ENCODE measurements at places on chromosomes 3 and 15.

- no peak for DNase-seq
Measured at GRCh38 chr3:157248590-157249422, 88.9 kb upstream of the CCNL1 start.

GRCh38 chr3:160735826-160736225 lies 20.2 kb upstream of the PPM1L start:
- no peak for DNase-seq

GRCh38 chr15:83943849-83944404 lies 290.0 kb downstream of the ADAMTSL3 start:
- DNase-seq = no peak

DNA sequence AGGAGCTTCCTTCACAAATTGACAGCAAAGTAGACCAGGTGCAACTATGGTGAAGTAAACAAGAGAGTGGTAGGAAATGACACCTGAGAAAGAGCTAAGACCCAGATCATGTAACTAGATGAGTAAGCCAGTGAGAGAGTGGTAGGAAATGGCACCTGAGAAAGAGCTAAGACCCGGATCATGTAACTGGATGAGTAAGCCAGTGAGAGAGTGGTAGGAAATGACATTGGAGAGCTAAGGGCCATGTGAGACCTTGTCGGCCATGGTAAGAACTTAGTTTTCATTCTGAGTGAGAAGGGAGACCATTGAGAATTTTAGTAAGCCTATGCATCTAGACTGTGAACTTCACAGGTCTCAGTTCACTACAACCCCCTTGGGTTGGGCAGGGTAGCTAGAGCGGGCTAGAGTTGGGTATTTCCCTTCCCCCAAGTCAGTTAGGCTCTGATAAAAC lies 5.4 kb upstream of the SENP7 start:
- peak; percentile 8 for DNase-seq

DNA sequence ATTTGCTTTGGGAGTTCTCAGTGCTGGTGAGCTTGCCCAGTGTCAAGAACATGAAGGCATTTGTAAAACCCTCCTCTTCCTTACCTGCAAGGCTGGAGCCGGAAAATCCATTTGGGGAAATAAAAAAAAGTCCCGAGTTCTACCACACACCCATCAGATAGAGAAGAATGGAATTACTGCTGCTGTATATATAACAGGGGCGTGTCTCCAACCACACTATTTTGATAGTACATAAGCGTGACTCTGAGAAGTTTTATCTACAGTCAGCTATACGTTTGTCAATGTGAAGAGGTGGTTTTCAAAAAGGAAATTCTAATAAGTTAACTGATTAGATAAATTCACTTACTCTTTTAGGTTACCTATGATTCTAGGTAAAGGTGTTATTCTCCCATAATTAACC lies 1.3 kb upstream of the CPA3 start:
- no peak for DNase-seq

- DNase-seq = no peak
Measured at GRCh38 chr3:55965776-55966175, 478.7 kb upstream of the WNT5A start.

DNA sequence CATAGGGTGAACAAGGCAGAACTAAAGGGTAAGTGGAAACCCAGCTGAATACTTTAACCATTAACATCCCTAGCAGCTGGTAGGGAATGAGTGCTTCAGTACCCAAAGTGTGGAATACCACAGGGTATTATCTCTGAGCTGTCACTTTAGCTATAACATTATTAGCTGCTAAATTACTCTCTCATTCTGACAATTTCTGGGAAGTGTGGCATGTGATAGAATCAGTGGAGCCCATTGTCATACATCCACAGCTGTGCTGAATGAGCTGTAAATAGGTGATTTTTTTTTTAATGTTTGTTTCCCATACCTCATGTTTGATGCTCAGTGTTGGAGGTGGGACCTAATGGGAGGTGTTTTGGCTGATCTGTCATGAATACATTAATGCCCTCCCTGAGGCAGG lies 894.3 kb downstream of the DIPK2A start:
- DNase-seq = no peak

DNA sequence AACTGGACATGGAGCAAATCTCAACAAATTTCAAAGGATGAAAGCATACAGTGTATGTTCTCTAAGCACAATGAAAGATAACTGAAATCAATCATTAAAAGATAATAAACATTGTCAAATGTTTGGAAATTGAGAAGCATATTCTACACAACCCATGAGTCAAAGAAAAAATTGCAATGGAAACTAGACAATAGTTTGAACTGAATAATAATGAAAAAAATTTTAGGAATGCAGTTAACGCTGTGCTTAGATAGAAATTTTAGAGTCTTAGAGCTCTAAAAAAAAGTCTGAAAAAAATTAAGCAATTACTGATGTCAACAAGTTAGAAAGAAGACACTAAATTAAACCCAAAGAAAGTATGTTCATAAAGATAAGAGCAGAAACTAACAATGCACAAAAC lies 15.5 kb downstream of the RABL3 start:
- DNase-seq = no peak

- DNase-seq = no peak
Measured at GRCh38 chr3:113844622-113845222, 6.1 kb downstream of the GRAMD1C start.

DNA sequence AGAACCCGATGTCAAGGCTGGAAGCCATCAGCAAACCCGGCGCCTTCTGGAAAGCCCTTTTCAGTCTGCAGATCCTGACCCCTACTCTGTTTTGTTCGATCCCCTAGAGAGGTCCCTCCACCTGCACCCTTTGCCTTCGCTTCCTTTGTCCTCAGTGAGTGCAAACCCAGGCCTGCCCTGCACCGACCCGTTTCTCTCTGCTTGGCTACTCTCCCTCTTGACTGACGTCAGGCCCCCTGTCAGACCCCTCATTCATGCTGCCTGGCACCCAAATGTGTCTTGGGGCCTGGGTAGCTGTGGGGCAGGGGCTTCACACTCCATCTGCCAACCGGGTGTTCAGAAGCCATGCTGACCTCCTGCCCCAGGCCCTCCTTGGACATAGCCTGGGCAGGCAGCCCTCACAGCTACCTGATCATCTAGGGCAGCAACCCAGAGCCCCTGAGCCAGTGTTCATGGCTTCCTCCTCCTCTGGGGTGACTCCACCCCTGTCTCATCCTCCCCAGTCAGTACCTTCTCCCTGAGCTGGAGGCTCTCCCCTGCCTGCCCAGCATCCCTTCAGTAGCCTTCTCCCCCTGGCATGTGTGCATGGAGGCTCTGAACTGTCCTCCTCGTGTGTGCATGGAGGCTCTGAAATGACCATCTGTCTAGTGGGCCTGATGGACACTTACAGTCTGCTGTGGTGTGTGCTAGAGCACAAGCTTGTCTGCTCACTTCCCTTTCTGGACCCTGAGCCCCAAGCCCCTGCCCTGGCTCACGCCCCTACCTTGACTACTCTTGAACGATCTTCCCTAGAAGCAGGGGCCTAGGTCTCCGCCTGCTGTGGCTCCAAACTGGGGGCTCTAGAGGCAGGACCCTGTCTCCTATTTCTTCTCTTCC lies 69.4 kb downstream of the EXOG start:
- DNase-seq = no peak

GRCh38 chr15:90161950-90162361 lies 39.2 kb upstream of the SEMA4B start:
- DNase-seq = no peak

DNA sequence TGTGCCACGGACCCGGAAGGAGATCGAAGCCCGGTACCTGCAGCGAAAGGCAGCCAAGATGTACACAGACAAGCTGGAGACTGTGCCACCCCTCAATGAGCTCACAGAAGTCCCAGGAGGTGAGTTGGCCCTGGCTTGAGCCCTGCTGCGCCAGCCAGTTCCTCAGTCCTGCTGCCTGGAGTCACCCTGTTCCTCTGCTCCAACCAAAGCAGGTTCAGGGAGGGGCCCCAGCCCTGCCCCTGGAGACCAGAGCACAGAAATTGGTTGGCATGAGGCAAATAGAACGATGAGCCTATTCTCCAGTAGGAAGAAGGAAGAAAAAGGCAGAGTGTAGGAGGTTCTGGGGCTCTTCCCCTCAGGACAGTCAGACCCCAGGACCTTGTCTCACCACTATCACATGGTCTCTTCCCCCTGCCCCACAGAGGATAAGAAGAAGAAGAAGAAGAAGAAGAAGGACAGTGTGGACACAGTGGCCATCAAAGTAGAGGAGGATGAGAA lies 8.0 kb downstream of the TMIE start:
- DNase-seq = no peak

GRCh38 chr15:100430411-100430810 lies 88.6 kb upstream of the ADAMTS17 start:
- DNase-seq = no peak

DNA sequence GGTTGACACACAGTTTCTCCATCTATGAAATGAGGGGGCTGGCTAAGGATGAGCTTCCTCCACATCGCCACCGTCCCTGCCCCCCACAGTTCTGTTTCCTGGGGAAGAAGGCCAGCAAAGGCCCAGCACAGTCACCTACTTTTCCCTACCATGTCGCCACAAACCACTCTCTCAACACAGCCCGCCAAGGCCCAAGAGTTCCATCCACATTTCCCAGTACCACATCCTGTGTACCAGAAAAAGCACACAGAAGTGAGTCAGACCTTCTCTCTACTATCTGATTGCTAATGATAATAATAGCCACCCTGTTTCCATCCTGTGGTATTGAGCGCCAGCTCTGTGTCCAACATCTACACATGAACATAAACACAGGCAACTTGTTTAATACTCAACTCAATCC lies 30.3 kb upstream of the C15orf39 start:
- DNase-seq = peak; percentile 32

- no peak for DNase-seq
Measured at GRCh38 chr3:119293105-119293870, 895 bp upstream of the ARHGAP31 start.

DNA sequence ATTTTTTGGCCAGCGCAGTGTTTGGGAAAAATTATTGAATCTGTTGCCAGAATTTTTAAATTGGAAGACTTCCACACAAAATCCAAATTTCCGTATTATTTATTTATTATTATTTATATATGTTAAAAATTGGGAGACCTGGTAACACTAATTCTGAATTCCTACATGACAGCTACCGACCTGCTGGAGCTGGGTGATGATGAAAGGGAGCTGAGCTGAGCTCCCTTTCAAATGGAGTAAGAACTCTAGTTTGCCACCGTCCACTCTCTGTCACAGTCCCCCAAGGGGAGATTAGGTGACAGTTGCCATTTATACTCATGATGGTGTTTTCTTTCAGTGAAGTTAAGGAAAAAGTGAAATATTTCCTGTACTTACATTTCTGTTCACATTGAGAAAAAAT lies 1.4 kb downstream of the CRTC3 start:
- DNase-seq = no peak

DNA sequence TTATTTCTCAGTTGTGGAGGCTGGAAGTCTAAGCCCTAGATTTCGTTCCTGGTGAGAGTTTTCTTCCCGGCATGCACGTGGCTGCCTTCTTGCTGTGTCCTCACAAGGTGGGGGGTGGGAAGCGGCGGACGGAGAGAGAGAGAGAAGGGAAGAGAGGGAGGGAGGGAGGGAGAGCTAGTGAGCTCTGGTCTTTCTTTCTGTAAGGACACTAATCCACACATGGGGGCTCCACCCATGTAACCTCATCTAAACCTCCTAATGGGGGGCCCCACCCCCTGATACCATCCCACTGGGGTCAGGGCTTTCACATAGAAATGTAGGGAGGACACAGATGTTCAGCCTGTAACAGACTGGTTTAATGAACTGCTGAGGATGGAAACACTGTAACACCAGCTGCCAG lies 7.3 kb downstream of the FBLN2 start:
- DNase-seq = no peak

DNA sequence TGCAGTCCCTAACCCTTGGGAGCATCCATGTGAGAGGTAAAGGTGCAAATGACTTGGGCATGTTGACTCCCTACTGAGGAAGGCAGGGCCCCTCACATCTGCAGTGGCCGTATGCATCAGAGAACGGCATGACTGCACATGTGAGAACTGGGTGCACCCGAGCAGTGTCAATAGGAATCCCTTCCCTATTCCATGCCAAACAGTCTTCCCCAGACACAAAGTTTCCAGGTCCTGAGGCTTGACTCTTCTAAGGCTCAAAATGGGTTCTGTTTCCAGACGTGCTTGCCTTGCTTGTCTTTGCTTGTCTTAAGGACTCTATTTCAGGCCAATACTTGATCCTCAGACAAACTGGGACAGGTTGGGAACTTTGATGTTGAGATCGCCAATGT lies 20.5 kb upstream of the ANPEP start:
- no peak for DNase-seq

DNA sequence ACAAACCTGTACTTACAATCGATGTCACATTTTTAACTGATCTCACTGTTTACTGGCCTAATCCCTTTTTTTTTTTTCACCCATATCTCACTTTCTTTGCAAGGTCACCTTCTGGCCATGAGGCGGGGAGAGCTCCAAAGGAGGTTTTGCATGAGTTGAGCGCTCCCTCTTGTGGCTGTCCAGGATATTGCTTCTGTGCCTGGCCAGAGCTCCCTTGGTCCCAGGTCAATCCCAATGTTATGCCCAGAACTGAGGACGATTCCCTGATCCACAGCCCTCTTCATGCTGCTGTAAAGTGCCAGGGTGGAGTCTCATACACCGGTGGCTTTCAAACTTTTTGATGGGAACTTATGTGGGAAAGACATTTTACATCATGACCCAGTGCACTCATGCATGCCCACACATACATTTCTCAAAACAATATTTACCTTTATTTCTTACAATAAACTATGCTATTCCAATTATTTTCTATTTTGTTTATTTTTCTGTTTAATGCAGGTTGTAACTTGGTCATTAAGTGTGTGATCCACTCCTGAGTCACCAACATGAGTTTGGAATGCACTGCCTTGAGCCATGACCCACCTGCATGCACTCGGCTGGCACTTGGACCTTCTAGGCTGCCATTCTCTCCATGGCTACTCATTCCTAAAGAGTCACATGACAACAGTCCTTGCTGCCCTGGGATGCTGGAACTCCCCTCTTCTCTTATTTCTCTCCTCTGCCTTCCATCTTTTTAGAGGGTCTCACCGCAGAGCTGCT lies 9.6 kb upstream of the SST start:
- DNase-seq = peak; percentile 52
